Thymus (tissue), 14 donors: ENCODE measurements at places on chromosomes 7 and 10.

GRCh38 chr7:4144811-4145510 is 537.1 kb upstream of the FOXK1 start:
- H3K27me3 ChIP-seq, result peaks cover 12% of the 10 kb centered on the region
- no peak overlapping the region for H3K27ac ChIP-seq
- no peaks in the 10 kb centered on the region for H3K4me1 ChIP-seq
- H3K36me3 ChIP-seq, result no peaks in the 10 kb centered on the region

- peaks cover 10% of the 10 kb centered on the region for H3K27me3 ChIP-seq
- no peaks in the 10 kb centered on the region for H3K4me1 ChIP-seq
- no peak for DNase-seq
- no peak overlapping the region for H3K4me3 ChIP-seq
Measured at GRCh38 chr7:47538846-47539311, 43.0 kb downstream of the TNS3 start.

DNA sequence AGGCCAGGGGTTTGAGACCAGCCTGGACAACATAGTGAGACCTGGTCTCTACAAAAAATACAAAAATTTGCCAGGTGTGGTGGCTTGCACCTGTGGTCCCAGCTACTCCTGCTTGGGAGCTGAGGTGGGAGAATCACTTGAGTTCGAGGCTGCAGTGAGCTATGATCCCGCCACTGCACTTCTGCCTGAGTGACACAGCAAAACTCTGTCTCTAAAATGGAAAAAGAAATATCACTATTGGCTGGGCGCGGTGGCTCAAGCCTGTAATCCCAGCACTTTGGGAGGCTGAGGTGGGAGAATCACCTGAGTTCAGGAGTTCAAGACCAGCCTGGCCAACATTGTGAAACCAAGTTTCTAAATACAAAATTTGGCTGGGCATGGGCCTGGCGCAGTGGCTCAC is 44.9 kb upstream of the RASGEF1A start:
- H3K4me1 ChIP-seq, result no peaks in the 10 kb centered on the region
- no peak overlapping the region for H3K4me3 ChIP-seq
- H3K36me3 ChIP-seq, result no peaks in the 10 kb centered on the region
- peaks cover 7% of the 10 kb centered on the region for H3K27me3 ChIP-seq
- H3K27ac ChIP-seq, result no peak overlapping the region

DNA sequence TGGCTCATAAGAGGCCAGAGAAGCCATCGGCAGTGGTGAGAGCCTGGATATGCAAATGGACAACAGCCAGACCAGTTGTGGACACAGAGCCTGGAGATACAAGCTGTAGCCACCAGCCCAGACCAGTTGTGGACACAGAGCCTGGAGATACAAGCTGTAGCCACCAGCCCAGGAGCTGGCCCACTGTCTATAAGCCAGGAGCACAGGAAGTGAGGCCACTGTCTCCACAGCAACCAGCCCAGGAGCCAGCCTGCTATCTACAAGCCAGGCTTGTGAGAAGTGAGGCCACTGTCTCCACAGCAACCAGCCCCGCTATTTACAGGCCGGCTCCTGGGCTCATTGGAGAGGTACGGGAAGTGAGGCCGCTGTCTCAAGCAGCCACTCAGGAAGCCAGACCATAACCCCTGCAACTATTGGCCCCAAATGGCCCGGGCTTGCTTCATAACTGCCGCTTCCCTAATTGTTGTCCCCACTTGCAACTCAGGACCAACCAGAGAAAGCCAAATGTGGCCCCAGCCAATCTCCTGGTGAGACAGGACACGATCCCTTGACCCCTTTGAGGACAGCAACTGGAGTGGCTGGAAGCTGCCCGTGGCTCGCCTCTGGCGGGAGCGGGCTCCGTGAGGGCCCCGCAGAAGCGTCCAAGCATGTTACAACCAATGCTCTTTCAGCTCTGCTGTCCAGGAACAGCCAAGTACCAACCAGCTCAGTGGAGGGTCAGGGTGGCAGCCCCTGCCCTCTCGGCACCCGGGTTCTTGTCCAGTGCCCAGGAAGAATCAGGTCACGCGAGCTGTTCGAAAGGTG is 44.1 kb upstream of the CNPY1 start:
- H3K27me3 ChIP-seq, result no peaks in the 10 kb centered on the region
- H3K27ac ChIP-seq, result no peak overlapping the region
- H3K4me3 ChIP-seq, result no peak overlapping the region
- no peaks in the 10 kb centered on the region for H3K36me3 ChIP-seq

DNA sequence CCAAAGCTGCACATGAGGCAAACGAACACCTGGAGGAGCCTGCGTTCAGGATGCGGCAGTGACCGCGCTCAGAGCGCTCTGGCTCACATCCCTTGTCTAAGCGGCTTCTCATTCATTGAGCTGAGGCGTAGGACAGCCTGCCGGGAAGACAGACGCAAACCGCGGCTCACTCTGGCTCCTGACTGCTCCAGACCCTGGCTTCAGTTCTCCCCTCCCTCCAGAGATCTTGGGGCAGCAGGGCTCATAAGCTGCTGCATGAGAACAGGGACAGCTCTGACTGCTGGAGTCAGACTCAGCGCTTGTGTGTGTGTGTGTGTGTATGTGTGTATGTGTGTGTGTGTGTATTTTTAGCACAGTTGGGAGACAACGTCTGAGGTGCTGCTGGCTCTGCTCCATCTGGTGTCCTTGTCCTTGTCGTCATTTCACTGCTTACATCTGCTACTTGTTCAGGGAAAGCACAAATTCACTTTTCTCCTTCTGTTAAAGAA is 15.8 kb upstream of the LYZL2 start:
- no peak overlapping the region for H3K27ac ChIP-seq
- no peaks in the 10 kb centered on the region for H3K36me3 ChIP-seq
- no peaks in the 10 kb centered on the region for H3K27me3 ChIP-seq
- DNase-seq, result no peak
- no peaks in the 10 kb centered on the region for H3K4me1 ChIP-seq

DNA sequence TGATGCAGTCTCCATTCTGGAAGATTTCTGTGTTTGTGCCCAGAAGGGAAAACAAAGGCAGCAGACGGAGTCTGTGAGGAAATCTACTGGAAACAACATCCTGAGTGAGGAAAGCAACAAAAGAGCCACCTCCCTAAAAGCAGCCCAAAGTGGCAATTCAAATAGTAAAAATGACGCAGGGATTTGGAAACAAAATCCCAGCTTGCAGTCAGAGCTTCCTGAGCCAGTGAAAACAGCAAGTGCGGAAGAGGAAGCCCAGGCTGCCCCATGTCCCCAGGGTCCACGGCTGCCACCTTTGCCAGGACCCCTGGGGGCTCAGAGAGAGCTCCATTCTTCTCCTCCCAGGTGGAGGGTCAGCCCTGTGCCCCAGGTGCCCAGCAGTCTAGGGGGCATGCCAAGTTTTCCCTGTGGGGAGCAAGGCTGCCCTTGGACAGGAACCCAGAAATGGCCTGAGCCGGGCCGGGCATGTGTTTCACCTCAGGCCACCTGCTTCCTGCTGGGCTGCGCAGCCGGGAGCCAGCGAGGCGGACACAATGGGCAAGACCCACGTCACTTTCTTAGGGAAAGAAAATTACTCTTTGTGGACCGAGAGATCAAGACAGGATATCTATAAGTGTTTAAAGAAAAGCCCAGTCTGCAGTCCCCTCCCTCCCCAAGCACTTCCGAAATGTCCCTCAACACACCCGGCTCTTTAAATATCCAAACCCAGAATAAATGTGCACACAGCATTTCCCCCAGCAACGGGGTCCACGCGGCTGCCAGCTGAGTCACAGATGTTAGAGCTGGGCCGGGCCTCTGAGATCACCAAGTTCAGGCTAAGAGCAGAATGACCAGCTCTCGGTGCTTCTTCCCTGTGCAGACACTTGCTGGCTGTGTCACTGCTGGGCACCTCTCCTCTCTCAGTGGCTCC is 231.1 kb downstream of the ARHGAP12 start:
- H3K27me3 ChIP-seq, result no peaks in the 10 kb centered on the region
- no peaks in the 10 kb centered on the region for H3K36me3 ChIP-seq
- H3K27ac ChIP-seq, result peak overlapping the region; percentile 43

GRCh38 chr10:118783776-118784545 is 29.2 kb upstream of the CACUL1 start:
- no peaks in the 10 kb centered on the region for H3K36me3 ChIP-seq
- no peak overlapping the region for H3K4me3 ChIP-seq
- no peaks in the 10 kb centered on the region for H3K27me3 ChIP-seq
- peaks cover 35% of the 10 kb centered on the region for H3K4me1 ChIP-seq

- no peak for DNase-seq
- H3K27ac ChIP-seq, result no peak overlapping the region
- H3K27me3 ChIP-seq, result no peaks in the 10 kb centered on the region
- no peaks in the 10 kb centered on the region for H3K4me1 ChIP-seq
Measured at GRCh38 chr7:5476001-5476400, 52.4 kb upstream of the TNRC18 start.

DNA sequence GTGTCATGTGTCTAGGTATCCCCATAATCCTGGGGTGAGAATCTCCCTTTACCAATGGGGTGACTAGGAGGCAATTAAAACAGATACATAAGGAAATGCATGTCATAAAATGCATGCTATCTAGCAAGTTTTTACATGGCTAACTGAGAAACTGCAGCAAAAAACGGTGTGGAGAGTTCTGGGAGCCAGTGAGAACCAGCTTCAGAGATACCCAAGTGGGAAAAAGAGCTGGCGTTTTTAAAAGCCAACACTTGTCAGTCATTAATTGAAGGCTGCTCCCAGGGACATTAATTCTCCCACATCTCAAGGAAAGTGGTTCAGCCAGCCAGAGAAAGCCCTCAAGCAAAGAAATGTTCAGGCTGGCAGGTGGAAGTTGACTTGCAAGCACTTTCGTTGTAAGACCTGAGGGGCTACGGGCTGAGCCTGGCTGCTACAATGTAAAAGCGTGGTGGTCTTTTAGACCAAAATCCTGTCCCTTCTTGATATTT is 28.1 kb downstream of the ST8SIA6 start:
- H3K36me3 ChIP-seq, result no peaks in the 10 kb centered on the region
- peak overlapping the region; percentile 1 for H3K27ac ChIP-seq
- H3K4me1 ChIP-seq, result peaks cover 29% of the 10 kb centered on the region
- DNase-seq, result no peak

- no peak for DNase-seq
- peaks cover 5% of the 10 kb centered on the region for H3K36me3 ChIP-seq
- no peak overlapping the region for H3K27ac ChIP-seq
- no peak overlapping the region for H3K4me3 ChIP-seq
- no peaks in the 10 kb centered on the region for H3K4me1 ChIP-seq
Measured at GRCh38 chr7:139016931-139017511, 18.8 kb downstream of the ZC3HAV1L start.

DNA sequence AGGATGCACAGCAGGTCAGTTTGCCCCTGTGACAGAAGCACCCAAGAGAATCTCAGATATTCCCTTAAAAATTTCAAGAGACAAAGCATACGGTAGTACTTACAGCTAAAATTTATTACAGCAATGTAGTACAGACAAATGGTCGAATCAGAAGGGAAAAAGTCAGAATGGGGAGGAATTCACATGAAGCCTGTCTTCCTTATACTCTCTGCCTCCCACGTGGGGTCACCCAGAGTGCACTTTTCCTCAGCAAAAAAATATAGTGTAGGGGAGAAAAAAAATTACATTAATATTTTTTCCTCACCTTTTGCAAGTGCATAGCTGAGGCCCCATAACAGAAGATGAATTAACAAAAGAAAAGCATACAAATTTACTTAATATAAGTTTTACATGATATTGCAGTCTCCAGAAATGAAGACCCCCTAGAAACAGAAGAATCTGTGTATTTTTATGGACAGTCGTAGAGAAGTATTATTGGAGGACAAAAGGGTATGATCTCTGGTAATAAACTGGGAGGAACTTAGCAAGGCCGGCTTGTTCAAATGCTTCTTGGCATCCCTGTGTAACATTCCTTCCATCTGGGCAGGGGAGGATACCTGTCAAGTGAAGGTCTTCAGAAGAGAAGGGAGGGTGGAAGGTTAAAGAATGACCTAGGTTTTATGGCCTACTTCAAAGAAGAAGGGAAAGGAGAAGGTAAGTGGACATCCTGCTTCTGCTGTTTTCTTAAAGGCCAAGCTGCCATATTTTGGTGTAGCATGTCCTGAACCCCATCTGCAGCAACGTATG is 270.6 kb upstream of the MAGI2 start:
- H3K27ac ChIP-seq, result no peak overlapping the region
- no peak overlapping the region for H3K4me3 ChIP-seq
- no peaks in the 10 kb centered on the region for H3K36me3 ChIP-seq
- no peaks in the 10 kb centered on the region for H3K27me3 ChIP-seq

- H3K27ac ChIP-seq, result no peak overlapping the region
- peaks cover 4% of the 10 kb centered on the region for H3K36me3 ChIP-seq
- no peaks in the 10 kb centered on the region for H3K4me1 ChIP-seq
- H3K4me3 ChIP-seq, result no peak overlapping the region
Measured at GRCh38 chr7:135441791-135442190, 68.1 kb downstream of the CNOT4 start.

DNA sequence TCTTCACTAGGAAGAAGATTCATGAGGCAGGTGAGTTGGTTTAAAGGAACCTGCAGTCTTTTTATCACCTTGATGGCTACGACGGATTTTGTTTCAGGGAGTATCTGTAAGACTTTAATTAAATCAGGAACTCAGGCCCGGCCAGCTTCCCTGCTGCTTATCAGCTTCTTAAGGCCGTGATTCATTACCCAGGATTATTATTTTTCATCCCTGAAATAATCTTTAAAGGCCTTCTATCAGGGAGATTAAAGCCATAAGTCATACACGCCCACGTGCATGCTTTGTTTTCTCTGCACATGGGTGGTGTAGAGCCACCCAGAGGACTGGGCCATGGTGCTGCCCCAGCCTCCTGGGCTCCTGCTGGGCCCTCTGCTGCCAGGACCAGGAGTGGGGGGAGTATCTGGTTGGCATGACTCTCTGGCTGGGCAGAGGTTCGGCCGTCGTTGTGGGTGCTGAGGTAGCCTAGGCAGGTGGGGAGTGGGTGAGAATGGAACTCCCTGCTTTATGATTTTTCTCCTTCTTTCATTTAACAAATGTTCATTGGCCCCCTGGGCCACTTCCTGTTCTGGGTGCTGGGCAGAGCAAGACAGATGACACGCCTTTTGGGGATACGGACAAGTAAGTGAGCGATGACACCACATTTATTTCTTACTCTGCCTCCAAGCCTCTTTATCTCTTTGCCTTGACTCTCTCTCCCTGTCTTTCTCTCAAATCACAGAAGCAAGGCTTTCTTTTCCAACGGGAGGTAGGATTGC is 39.0 kb upstream of the PCBD1 start:
- H3K36me3 ChIP-seq, result no peaks in the 10 kb centered on the region
- no peaks in the 10 kb centered on the region for H3K27me3 ChIP-seq
- no peaks in the 10 kb centered on the region for H3K4me1 ChIP-seq
- no peak for DNase-seq
- H3K4me3 ChIP-seq, result no peak overlapping the region
- no peak overlapping the region for H3K27ac ChIP-seq
